CD8-positive, alpha-beta memory T cell (primary cell): ENCODE measurements at places on chromosomes 2 and 18. TPM values are rescaled to one million over a fixed set of nuclear protein-coding genes. Genes with fewer than 3 reads are reported as not detected.

DNA sequence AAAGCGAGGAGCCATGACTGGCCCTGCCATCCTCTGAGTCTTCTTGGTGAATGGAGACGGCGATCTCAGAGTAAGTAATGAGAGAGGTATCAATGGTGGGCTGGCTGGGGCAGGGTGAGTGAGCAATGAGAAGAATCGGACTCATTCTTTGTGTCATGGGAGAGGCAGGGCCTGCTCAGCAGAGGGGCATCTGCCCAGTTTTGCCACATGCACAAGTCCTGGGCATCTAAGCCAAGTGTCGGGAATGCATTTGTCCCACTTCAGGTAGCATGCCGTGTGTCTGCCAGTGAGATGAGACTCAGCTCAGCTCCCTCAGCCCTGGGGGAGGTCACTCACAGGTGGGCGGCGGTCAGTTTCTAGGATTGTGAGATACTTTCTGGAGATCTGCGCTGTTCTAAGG lies 791.0 kb upstream of the RAB6C start:
- no peak for DNase-seq
- no peaks in the 10 kb centered on the region for H3K27me3 ChIP-seq
- no peak overlapping the region for H3K27ac ChIP-seq
- no peaks in the 10 kb centered on the region for H3K4me1 ChIP-seq

DNA sequence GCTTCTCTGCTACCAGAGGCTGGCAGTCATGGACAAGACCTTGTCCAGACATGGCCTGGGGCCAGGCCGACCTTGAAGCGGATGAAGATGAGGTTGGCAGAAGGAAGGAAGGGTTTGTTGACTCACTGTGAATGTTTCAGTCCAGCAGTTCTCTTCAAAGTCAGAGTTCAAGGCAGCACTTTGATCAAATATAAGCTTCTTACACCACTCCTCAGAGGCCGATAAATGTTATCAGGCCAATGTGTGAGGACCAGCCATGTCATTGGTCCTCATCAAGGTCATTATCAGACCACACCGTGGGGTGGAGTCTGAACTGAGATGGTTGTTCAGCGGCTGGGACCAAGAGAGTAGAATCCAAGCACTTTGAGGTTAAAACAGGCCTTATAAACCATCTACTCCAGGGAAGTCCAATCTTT lies 35.5 kb downstream of the QPCT start:
- peaks cover 16% of the 10 kb centered on the region for H3K4me1 ChIP-seq
- peaks cover 23% of the 10 kb centered on the region for H3K27me3 ChIP-seq
- H3K4me3 ChIP-seq: no peak overlapping the region
- H3K36me3 ChIP-seq: no peaks in the 10 kb centered on the region

DNA sequence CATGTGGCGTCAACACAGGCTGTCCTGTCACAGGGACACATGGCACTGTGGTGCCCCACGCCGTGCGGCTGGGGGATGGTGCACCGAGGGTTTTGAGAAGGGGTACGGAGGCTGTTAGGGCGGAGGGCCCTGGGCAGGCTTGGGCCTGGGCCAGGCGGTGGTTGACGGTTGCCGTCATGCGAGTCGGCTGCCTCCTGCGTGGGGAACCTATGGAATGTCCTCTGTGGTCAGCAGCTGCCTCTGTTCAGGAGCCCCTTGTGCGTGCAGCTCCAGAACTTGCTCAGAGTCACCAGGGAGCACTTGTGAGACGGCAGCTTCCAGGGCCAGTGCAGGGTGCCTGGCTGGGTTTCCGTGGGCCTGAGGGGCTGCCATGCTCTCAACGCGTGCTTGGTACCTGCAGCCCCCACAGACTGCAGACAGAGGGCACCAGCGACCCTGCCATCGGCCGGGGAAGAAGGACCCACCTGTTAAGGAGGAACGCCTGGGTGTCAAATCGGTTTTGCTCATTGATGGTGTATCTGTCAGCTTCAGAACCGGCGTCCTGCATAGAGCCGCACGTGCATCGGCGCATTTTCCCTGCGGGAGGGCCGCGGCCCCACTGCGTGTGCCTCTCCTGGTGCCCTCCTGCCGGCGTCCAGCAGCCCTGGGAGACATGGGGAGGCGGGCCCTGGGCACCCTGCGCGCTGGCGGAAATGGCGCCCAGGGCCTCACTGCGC lies 10.0 kb upstream of the D2HGDH start:
- DNase-seq: peak; percentile 20
- H3K27me3 ChIP-seq: no peaks in the 10 kb centered on the region
- no peak overlapping the region for H3K4me3 ChIP-seq
- H3K4me1 ChIP-seq: no peaks in the 10 kb centered on the region

Gene IL1RL1
- 0.35 TPM for total RNA-seq

DNA sequence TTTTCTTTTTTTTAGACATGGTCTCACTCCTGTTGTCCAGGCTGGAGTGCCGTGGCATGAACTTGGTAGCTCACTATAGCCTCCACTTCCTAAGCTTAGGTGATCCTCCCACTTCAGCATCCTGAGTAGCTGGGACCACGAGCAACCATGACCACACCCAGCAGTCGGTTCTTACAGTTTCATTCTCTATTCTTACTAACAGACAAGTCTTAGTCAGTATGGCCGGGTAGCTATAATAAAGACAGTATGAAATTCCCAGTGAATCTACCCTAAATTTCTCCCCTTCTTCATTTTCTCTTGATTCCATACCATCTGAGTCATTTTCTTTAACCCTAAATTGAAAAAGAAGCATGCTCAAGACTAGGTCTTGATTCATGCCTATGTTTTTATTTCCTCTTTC lies 775.3 kb upstream of the NRXN1 start:
- no peaks in the 10 kb centered on the region for H3K27me3 ChIP-seq
- no peak for DNase-seq
- H3K36me3 ChIP-seq: no peaks in the 10 kb centered on the region
- no peak overlapping the region for H3K4me3 ChIP-seq
- H3K27ac ChIP-seq: no peak overlapping the region
- no peaks in the 10 kb centered on the region for H3K4me1 ChIP-seq

Gene NUP35
- 42.5 TPM for total RNA-seq

GRCh38 chr18:390741-391478 lies 109.6 kb downstream of the COLEC12 start:
- H3K4me1 ChIP-seq: no peaks in the 10 kb centered on the region
- H3K27me3 ChIP-seq: no peaks in the 10 kb centered on the region
- DNase-seq: no peak

DNA sequence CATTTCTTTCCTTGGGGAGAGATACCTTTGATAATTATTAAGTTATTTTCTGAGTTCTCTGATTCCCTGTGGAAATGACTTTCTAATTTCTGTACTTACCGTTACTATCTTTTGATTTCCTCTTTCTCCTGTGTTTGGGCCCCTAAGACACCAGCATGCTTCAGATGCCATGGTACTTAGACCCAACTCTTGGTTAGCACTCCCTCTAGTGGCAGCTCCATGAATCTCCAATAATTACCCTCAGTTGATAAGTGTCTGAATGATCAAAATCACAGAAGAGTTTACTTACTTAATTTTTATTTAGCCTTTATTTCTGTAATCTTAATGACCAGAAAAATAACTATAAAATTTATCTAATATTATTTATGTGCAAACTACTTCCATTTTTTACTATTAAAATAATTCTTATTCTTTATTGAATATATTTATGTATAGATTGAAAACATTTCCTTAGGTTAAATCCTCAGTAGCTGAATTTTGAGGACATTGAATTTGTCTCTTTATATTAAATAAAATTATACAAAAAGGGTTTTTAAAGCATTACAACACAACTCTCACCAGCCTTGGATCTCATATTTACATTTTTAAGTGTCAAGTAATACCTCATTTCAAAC lies 300.4 kb downstream of the KCNS3 start:
- no peaks in the 10 kb centered on the region for H3K27me3 ChIP-seq
- no peak overlapping the region for H3K4me3 ChIP-seq
- no peak overlapping the region for H3K27ac ChIP-seq
- no peak for DNase-seq
- H3K4me1 ChIP-seq: no peaks in the 10 kb centered on the region

Gene KCNK3
- total RNA-seq: not detected

GRCh38 chr2:205390866-205391265 lies 291.4 kb upstream of the NRP2 start:
- H3K4me3 ChIP-seq: no peak overlapping the region
- H3K4me1 ChIP-seq: no peaks in the 10 kb centered on the region
- no peak for DNase-seq
- no peak overlapping the region for H3K27ac ChIP-seq

Gene FRZB
- not detected for total RNA-seq

GRCh38 chr2:231919341-231920035 lies 6.7 kb downstream of the NPPC start:
- peaks cover 6% of the 10 kb centered on the region for H3K27me3 ChIP-seq
- no peaks in the 10 kb centered on the region for H3K36me3 ChIP-seq
- H3K27ac ChIP-seq: no peak overlapping the region
- no peaks in the 10 kb centered on the region for H3K4me1 ChIP-seq
- H3K4me3 ChIP-seq: no peak overlapping the region

DNA sequence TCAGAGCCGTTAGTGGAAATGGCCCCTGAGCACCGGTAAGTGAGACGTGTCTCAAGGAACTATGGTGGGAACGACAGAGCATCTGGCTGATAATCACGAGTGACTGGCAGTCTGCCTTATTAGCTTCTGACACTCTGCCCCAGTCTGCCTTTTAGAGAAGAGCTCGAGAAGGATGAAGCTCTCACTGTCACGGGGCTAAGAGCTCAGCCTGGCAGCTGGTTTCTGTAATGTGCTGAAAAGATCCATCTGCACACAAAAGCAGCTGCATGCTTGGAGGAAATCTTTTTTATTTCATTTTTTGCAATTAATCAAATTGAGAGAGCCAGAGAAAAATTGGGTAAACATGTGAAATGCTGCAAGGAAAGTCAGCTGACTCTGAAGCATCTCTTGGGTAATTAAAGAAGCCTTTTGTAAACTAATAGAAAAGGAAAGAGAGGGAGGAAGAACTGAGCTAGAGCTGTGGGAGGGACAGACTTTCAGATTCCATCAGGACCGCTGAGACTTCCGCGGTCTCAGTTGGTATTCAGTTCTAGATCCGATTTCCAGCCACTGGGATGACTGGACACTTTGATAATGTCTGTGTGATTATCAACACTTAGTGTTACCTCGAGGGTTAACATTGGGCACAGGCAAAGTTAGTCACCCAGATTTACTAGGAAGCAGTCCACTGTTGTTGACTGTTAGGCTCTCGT lies 24.4 kb downstream of the MBP start:
- DNase-seq: no peak
- peaks cover 63% of the 10 kb centered on the region for H3K4me1 ChIP-seq
- no peaks in the 10 kb centered on the region for H3K27me3 ChIP-seq

GRCh38 chr2:10646153-10646552 lies 43.6 kb downstream of the NOL10 start:
- H3K36me3 ChIP-seq: peaks cover 31% of the 10 kb centered on the region
- no peak overlapping the region for H3K27ac ChIP-seq
- no peak for DNase-seq
- no peak overlapping the region for H3K4me3 ChIP-seq
- no peaks in the 10 kb centered on the region for H3K4me1 ChIP-seq

Gene PRKCE
- total RNA-seq: 9.6 TPM

Gene SRD5A2
- total RNA-seq: not detected
